ENCODE measurements at places on chromosomes 7 and 10.

DNA sequence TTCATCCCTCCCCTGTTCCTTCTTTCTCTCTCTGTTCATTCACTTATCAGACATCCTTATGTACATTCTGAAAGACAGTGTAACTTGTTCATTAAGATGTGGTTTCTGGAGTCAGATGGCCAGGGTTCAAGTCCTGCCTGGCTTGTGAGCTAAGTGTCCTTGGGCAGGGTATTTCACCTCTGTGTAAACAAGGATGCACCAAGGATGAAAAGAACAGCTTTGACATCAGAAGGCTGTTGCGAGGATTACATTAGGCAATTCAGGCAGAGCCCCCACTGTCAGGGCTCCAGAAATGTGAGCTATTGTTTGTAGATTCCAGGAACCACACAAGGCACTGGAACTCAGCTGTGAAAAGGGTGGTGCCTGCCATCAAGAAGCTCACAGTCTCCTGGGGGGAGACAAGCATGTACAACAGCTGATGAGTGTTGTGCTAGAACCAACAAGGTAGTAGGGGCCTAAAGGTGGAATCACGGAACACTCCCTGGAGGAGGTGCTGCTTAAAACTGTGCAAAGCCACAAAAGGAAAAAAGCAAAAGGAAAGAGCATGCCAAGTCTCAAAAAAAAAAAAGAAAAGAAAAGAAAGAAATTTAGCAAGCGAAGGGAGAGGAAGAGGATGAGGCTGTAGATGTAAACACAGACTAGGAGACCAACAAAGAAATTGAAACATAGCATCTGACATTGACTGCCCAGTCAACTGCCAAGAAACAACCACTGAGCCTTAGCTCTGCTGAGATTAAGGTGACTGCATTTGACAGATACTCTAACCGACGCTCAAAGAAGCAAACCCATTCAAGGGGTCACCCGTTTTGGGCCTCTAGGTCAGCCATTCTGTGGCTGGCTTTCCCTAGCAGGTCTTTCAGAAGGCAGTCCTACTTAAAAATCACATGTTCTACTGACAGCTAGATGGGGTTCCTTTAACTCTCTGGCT is 12.5 kb downstream of the PDLIM1 start:
- DNase-seq: no peak

DNA sequence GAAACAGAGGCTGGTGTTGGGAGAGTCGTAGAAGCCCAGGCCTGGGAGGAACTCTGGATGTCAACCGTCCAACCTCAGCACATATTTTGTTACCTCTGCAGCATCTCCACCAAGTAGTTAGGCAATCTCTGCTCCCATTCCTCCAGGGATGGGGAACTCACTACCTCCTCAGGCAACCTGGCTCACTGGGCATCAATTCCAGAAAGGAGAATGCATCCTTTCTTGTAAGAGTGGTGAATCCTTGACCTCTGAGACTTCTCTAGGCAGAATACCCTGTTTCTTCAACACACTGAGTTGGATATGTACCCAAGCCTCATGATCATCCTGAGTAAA is 136.7 kb upstream of the ZMIZ1 start:
- no peak for DNase-seq

DNA sequence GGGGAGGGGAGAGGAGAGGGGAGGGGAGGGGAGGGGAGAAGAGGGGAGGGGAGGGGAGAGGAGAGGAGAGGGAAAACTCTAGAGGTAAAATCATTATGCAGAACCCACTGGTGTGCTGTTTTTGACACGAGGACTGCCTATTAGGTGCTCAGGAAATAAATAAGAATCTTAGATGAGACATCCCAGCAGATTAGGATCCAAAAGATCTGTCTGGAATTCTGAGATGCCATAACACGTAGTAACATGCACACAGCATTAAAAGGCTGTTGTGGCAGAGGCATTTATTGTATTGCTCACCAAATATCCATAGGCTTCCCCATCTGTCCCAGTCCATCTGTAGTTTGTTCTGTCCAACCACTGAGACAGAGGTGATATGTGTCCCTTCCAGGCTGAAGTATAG is 40.8 kb upstream of the KMT2E start:
- no peak for DNase-seq

GRCh38 chr10:76440426-76440825 is 1009.0 kb downstream of the LRMDA start:
- DNase-seq: no peak

DNA sequence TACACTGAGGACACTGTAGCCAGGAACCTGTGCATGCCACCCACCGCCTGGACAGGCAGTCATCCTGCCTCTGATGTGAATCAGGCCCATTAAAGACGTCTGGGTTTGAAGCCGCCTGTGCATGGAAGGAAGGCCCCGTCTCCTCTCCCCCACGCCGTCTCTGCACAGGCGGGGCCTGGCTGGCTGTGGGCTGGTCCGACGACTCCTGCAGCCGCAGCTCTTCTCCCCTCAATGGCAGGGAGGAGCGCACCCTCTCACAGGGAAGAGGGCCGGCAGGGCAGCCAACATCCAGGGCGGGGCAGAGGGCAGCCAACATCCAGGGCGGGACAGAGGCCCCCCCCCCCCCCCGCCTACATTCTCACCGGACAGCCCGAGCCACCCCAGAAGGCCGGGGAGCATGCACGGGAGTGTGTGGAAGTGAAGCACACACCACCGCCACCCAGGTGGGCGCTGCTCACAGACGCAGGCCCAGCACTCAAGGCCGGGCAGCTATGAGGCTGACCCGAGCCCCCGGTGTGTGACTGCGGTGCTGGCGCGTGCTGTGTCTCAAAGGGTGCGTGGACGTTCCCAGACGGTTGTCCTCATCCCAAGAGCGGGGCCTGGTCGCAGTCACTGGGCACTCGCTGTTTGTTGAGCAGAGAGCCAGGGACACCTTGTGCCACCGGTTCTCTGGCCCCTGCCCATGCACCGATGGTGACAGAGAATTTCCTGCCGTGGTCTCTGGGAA is 19.1 kb downstream of the DPYSL4 start:
- no peak for DNase-seq

DNA sequence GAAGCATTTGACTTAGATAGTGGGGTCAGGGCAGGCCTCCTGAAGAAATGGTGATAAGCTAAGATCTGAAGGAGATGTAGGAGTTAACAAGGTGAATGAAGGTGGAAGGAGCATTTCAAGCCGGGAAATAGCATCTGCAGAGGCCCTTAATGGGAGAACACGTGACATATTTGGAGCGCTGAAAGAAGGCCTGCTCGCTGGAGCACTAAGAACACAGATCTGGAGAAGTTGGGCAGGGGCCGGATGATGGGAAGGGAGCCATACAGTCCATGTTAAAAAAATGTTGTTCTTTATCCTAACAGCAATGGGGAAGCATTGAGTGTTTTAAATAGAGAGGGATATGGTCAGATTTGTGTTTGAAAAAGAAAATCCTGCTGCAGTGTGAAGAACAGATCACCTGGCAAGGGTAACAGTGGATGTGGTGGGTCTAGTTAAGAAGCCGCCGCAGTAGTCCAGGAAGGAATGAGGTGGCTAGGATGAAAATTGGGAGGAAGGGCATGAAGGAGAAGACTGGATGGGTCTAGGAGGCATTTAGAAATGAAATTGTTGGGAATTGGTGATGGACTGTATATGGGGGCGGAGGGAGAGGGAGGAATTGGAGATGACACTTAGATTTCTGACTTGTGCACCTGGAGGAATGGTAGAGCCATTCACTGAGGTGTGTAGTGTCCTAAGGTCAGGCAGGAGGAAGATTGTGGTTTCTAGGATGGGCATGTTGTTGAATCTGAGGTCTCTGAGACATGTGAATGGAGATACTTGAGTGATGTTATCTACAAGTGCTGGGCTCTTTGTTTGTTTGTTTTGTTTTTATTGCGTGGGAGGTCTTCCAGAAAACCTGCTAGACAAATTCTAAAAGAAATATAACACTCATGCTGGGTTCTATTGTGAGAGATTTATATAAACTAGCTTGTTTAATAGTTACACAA is 58.4 kb downstream of the MET start:
- DNase-seq: no peak

- DNase-seq: no peak
Measured at GRCh38 chr7:44678101-44678470, 70.6 kb upstream of the ZMIZ2 start.

GRCh38 chr7:117190746-117191435 is 132.0 kb downstream of the WNT2 start:
- no peak for DNase-seq
